ENCODE measurements at places on chromosomes 5 and 9.

GRCh38 chr5:40134883-40135520 lies 544.7 kb upstream of the PTGER4 start:
- DNase-seq: no peak

GRCh38 chr5:90112033-90112692 lies 297.4 kb downstream of the CETN3 start:
- DNase-seq: no peak

DNA sequence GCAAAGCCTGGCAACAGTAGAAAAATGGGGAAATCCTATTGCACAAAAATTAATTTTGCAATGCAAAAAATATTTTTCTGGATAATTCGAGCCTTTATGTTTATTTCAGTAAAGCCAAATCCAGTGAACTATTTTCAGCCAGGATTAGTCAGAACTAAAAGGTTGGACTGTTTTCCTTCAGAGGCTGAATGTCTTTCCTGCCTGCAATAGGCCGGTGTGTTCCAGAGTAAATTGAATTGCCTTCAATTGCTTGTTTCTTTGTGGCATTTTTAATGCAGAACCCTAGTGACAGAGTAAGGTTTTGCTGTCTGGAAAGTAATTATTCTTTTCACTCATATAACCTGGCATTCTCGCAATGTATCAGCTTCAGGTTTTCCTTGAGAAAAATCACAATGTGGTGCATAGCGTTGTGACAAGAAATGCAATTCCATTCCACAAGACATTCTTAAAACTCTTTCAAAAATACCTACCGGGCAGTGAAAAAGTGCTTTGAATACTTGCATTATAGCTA lies 183.7 kb downstream of the GLIS3 start:
- no peak for DNase-seq

DNA sequence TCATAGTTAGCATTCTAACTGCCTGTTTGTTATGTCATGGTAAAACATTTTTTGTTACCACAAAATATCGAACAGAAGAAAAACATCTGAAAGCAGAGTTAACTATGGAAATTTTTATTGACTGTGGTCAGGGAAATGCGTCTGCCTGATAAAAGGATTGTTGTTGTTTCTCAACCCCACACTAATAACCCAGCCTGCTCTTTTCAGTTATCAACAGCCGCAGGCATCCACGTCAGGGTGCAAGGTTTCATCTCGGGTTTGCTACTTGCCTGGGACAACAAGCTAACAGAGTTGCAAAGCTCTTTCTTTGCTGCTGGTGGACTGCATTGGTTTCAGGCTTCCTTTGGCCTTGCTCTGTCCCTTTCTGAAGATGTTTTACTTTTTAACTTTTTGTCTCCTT lies 969.2 kb downstream of the CDH18 start:
- DNase-seq: no peak

DNA sequence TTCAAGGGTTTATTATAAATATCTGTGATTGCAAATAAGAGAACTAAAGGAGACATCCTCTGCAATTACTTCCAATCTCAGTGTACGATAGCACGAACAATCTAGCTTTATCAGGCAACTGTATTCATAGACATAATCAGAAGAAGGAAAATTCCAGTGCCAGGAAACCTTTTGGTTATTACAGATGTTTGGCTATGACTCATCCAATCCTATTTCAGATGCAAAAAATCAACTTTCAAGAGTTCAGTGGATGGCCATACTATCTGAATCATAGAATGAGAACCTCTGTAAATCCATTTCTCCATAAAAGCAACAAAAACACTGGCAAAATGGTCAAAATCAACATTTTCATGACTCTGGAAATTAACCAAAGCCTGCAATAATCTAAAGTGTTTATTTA lies 37.9 kb downstream of the GAS1 start:
- no peak for DNase-seq

DNA sequence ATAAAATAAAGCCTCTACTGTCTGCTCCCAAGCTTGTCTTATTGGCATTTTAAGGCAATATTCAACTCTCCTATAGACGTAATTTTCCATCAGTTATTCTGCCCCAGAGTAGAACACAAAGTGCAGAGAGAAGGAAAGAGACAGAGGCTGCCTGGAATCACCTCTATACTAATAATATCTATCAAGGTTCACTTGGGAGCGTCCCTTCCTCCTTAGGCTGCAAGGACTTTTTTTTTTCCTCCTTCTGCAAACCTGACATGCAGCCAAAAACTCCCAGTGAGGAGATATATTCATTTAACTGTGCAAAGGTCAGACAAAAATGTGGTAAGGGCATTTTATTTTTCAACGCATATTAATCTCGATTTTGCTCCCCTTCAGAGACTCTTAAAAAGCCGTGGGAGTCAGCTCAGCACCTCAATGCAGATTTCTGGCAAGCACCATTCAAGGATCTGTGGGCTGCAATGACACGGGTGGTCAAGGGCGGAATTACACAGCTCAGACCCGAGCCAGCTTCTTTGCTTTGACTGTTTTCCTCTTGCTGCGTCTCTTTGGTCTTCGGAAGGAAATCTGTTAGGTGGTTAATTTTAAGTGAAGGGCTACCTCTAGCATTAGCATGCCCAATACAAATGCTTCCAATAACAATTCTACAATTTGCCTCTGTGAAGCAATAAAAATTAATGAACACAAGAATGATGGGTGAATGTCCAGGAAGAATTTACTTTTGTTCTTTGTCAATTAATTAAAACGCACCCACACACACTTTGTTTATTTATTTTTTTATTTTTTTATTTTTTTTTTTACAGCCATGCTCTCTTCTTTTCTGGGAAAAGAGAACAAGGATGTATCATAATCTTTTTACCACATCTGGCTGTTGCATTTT lies 587.7 kb upstream of the GRAMD2B start:
- peak; percentile 12 for DNase-seq

DNA sequence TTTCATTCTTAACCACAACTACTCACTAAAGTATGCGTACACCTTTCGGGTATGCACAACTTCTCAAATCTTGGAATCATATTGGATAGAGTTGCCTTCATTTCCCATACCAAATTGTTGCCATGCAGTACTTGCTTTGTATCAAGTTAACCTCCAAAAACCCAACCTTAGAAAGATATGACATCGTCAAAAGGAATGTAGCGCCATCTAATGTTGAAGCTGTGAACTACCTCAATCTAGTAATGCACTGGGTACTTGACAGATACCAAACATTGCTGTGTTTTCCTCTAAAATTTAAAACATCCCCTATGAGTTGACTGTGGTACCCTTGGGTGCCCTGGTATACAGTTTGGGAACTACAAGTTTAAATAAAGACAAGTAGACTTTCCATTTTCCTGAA lies 318.4 kb downstream of the ARL15 start:
- DNase-seq: no peak

DNA sequence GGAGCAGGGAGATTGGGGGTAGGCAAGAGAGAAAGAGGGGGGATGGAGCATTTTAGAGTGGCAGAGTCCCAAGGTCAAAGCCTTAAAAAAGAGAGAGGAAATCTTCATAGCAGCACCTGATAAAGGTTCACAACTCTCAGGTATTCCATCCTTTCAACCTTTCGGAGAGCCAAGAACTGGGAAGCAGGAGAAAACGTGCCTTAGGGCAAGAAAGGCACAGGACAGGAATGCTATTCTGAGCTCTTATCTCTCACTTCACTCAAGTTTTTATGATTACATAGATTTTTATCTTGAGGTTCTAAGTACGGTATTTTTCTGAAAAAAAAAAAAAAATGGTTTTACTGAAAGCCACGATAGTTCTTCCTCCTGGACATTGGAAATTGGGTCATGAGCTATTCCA lies 34.5 kb upstream of the SMAD5 start:
- DNase-seq: no peak

DNA sequence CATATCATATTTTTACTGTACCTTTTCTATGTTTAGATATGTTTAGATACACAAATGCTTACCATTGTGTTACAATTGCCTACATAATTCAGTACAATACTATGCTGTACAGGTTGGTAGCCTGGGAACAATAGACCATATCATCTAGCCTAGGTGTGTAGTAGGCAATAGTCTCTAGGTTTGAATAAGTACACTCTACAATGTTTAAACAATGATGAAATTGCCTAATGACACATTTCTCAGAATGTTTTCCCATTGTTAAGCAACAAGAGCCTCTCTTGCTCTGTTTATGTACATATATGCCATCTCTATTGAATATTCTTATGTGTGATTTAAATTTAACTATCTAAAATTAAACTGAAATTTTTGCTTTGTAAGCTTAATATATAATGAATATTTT lies 209.6 kb upstream of the ST8SIA4 start:
- DNase-seq: no peak

DNA sequence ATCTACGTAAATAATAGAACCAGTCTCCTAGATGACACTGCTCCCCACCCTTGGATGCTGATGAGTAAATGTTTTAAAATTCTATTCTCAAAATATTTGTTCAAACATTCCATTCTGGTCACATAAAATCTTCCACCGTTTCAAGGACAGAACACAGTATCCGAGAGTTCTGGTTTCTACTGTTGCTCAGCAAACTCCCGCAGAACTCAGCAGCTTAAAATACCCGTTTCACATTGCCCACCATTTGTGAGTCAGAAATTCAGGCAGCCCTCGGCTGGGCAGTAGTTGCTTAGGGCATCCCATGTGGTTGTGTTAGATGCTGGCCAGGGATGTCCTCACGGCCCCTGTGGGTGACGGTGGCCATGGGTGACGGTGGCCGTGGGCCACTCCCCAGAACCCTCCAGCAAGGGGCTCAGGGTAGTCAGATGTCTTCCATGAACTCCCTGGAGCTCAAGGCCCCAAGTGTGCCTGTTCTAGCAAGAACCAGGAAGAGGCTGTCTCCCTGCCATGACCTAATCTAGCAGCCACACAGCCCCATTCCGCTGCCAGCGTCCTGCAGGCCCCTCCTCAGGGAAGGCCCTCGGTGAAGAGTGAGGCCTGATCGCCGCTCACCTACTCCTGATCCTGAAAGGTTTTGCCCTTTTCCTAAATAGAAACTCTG lies 17.4 kb downstream of the MGAT1 start:
- DNase-seq: no peak

GRCh38 chr9:93096811-93097382 lies 880 bp downstream of the CARD19 start:
- DNase-seq: no peak

GRCh38 chr9:136840140-136840876 lies 2.0 kb upstream of the AJM1 start:
- no peak for DNase-seq

DNA sequence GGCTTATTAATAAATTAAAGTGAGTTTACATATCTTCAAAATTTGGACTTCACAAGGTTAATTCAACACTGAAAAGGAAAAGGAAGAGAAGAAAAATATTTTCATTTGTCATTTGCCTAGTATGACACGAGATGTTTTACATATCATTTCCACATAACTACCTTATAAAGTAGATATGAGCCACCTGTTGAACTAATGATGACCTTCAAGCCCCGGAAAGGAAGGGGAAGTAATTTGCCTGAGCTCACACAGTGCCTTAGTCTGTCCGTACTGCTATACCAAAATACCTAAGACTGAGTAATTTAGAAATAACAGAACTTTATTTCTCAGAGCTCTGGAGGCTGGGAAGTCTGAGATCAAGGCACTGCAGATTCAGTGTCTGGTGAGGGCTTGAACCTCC lies 17.9 kb downstream of the CMYA5 start:
- DNase-seq: no peak

DNA sequence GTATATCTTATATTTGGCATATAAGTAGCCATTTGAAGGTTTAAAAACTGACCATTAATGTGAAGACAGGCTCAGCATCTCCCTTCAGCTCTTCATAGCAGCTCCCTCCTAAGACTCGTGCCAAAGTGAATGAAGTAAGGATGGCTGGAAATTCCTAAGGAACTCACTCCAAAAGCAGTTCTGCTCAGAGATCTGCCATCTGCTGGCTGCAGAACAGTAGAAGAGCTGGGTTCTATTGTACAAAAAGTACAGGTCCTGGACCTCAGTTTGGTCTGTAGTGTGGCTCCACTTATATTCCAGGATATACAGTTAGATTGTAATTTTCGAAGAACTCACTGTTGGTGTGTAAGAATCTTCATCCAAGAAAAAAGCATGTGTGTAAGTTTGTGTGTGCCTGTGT lies 104.9 kb upstream of the RUSC2 start:
- no peak for DNase-seq

DNA sequence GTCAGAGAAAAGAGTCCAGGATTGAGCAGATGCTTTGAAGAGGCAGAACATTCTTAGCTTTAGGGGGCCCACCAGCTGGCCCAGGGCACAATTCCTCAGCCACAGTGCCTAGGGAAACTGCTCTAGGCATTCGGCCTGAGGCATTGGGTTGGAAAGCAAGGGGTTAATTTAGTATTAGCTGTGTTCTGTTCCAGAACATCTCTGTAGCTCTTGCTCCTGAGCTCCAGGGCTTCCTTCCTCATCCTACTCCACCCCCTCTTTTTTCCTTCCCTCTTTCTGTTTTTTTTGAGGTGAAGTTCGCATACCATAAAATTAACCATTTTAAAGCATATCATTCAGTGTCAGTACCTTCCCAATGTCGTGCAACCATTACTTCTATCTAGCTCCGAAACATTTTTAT lies 74.5 kb upstream of the PANK3 start:
- DNase-seq: no peak

GRCh38 chr9:114994768-114995167 lies 64.4 kb upstream of the TNFSF8 start:
- DNase-seq: no peak

GRCh38 chr9:35690294-35690613 lies 529 bp upstream of the TPM2 start:
- no peak for DNase-seq

- DNase-seq: no peak
These were observed 96.6 kb downstream of the GALNT10 start for GRCh38 chr5:154287136-154287535.

GRCh38 chr9:108150736-108151586 lies 661.4 kb upstream of the KLF4 start:
- no peak for DNase-seq

- DNase-seq: no peak
These were observed 36.1 kb downstream of the EXOC3 start for GRCh38 chr5:478982-479535.

GRCh38 chr5:125283372-125283771 lies 536.9 kb upstream of the ZNF608 start:
- no peak for DNase-seq

DNA sequence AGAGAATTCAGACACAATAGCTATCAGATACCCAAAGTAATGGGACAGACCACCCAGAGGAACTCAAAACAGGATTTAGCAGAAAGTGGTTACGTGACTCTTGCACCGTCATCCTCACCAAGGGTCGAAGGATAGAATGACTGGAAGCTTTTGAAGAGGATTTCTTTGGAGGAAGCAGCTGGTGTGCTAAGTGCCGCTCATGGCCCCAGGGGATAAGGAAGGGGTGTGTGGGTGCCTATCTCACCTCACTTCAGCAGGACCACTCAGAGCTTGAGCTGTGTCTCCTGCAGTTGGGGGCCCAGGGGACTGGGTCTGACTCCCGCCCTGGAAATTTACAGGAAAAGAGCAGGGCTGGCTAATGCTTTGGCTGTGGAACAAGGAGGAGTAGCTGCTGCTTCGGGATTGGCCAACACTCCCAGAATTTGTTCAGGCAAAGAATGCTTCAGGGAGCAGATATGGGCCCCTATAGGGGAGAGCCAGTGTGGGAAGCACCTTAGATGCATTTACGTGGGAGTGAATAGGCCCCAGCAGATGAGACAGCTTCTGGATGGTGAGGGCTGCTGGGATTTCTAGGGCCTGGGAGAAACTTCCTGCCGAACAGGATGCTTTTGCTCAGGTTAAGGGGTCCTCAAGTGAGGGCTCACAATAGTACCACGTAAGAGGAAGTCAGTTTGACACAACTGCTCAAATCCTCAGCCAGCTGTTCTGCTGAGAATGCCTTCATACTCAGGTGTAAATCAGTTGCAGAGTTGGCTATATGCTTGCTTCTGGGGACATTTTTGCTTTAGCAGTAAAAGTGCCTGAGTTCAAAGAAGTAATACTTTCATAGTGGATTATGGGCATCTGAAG lies 29.1 kb upstream of the TOMM5 start:
- no peak for DNase-seq

GRCh38 chr5:56282216-56282615 lies 49.1 kb upstream of the ANKRD55 start:
- DNase-seq: no peak
